Activated CD4-positive, alpha-beta T cell treated with anti-CD3 and anti-CD28 coated beads, Interleukin-2, amount 50 U/mL, for 24 hours (primary cell): ENCODE measurements at places on chromosomes 4 and X.
A peak's percentile ranks its signal among the peaks of the same experiment; 100 is the strongest.

- DNase-seq, result no peak
Observed at GRCh38 chrX:37287741-37288444, 61.3 kb upstream of the PRRG1 start.

DNA sequence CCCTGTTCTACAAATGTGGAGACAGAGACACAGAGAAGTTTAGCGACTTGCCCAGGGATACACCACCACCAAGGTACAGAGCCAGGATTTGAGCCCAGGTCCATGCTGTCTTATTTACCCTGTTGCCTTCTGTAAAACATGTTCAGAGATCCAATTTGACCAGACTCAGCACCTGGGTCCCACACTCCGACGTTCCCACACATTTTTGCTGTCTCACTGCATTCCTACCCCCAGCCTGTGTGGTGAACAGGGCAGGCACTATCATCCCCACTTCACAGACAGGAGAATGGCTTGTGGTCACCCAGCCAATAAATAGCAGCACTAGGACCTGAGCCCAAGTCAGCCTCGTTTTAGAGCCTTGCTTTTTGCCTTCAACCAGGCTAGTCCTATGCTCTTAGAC, 102.8 kb downstream of the PJA1 start:
- DNase-seq, result no peak

GRCh38 chrX:153861151-153861550, 24.8 kb downstream of the L1CAM start:
- DNase-seq, result no peak

DNA sequence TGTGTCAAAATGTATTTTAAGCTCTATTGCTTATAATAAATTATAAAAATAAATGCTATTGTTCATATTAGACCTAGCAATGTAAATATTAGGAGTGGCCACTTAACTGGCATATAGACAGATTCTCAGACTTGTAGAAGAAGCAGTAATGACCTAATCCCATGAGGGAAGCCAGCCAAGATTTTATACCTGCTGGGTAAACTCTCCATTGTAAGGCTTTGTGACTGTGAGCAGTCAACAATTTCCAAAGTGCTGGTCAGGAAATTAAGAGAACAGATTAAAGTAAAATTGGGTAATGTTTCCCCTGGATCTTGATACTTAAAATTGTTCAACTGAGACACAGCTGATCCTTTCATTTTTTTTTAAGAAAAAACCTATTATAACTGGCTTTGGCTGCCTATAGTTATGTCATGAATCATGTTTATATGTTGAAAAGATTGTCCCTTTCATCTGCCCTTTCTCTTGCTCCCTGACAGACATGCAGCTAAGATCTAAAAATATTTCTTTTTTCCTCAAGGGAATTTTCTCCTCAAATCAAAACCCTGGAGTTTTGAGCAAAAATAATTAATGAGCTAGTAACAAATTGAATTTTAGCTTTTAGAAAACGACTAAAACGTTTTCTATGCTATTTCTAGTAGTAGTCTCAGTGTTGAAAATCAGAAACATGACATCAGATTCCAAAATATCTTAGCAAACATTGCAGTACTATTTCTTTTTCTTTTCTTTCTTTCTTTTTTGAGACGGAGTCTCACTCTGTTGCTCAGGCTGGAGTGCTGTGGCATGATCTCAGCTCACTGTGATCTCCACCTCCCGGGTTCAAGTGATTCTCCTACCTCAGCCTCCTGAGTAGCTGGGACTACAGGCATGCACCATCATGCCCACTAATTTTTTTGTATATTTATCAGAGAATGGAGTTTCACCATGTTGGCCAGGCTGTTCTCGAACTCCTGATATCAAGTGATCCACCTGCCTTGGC, 77.9 kb downstream of the ADGRL3 start:
- DNase-seq, result no peak

- no peak for DNase-seq
Observed at GRCh38 chrX:107654566-107654871, 26.2 kb downstream of the PRPS1 start.

DNA sequence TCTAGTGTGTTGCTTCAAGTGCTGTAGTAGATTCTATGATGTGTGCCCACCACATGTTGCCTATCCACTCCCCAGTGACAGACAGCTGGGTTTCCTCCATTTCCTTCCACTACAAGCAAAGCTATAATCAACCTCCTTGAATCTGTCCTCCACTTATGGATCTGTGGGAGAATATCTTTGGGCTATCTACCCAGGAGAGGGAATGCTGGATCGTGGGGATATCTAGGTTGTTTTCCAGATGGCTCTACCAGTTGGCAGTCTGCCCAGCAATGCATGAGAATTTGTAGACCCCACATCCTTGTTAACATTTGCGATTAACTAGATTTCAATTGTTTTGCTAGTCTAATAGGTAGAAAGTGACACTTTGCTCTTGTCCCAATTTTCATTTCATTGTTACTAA, 10.3 kb downstream of the NMU start:
- no peak for DNase-seq

DNA sequence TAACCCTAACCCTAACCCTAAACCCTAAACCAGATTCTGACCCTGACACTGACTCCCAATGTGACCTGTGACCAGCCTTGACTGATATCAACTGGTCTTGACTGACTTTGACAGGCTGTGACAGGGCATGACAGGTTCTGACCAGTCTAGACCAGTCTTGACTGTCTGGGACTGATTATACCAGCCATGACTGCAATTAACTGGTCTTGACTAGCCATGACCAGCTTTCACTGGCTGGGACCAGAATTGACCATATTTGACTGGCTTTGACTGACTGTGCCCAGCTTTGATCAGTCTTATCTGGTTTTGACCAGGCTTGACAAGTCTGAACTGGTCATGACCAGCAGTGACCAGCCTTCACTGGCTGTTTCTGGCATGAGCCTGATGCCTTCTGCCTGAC, 95.5 kb downstream of the BMP15 start:
- DNase-seq, result no peak

GRCh38 chr4:42627885-42628646, 28.8 kb downstream of the ATP8A1 start:
- peak; percentile 30 for DNase-seq

GRCh38 chrX:25754399-25754798, 383.7 kb upstream of the MAGEB18 start:
- no peak for DNase-seq

GRCh38 chr4:101136373-101137370, 210.7 kb downstream of the PPP3CA start:
- no peak for DNase-seq

- DNase-seq, result no peak
Observed at GRCh38 chr4:88163336-88163735, 4.9 kb upstream of the ABCG2 start.

GRCh38 chrX:43504394-43504793, 151.7 kb upstream of the MAOA start:
- no peak for DNase-seq

- no peak for DNase-seq
Observed at GRCh38 chr4:30537456-30537855, 182.7 kb upstream of the PCDH7 start.

DNA sequence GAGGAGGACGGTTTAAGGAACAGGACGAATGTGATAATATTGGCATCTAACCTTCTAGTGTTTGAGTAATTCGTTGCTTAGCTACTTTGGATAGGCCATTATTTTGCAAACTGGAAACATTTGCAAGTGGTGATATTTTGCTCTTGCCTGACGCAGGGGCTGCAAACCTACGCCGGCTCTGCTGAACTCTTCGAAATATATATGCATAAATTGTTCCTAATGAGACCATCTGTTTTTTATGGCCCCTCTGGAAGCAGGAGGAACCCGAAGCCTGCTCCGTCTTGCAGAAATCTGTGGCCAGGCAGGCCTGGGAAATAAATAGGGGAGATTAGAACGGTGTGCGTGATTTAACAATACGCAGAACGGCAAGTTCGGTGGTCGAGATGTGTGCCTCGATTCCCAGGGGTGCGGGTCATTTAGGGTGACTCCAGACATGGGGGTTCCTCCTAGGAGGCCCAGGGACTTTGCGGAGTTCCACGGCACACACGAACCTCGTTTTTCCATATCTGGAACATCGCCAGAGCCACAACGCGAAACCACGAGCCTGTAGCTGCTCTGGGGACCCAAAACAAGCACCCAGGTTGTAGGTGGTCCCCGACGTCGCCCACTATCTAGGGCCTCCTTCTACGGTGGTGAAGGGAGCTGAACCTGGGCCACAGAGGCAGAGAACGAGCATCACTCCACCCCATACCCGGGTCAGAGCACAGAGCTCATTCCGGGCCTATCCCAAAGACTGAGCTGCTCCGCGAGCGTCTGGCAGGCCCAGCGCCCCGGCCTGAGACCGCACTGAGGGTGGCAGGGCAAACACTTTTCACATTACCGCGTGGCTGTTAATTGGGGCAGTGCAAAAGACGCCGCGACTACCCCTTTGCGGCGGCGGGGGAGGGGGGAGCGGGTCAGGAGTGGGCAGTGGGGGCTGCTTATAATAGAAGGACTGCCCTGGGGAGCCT, 89.7 kb downstream of the BCOR start:
- no peak for DNase-seq

DNA sequence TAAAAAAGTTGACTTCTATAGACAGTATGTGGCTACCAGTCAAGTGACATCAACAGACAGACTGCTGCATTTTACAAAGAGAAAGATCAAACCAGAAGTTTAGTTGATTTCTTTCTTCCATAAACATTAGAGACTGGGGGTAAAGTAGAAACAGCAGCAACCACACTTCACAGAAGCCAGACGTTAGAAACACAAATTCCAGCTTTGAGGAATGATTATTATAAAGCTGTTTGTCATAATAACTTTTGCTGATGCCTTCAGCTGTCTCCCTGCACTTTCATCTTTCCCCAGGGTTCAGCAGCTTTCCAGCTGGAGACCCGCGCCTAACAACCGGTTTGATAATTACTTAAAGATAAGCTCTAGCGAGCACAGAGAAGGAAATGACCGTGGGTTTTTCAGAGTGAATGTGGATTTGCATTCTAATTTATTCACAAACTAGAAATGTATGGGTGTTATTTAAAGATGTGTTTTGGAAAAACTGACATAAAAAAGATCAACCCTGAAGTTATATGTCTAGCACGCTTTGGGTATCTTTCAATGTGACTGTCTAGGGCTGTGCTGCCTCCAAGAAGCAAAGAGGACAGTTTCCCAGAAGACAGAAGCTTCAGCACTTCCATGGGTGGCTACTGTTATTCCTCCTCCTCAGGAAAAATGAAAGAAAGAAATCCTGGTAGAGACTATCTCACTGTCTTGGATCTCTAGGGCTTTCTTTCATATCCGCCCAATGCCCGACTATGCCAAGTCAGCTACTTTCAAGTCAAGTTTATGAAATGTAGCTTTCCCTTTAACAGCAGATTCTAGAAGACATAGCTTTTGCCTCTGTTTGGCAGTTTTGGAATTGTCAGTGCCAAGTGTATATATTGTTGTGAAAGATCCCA, 15.0 kb upstream of the ENAM start:
- no peak for DNase-seq

DNA sequence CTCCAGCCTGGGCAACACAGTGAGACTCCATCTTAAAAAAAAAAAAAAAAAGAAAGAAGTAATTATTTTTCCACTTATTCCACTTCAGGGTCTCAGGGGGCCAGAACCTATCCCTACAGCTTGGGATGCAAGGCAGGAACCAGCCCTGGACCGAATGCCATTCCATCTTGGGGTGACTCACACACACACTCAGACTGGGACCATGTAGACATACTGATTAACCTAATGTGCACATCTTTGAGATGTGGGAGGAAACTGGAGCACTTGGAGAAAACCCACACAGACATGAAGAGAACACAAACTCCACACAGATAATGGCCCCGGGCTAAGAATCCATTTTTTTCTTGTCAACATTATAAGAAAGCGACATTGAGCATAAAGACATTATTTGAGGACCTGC, 132.5 kb downstream of the PTTG2 start:
- DNase-seq, result no peak

DNA sequence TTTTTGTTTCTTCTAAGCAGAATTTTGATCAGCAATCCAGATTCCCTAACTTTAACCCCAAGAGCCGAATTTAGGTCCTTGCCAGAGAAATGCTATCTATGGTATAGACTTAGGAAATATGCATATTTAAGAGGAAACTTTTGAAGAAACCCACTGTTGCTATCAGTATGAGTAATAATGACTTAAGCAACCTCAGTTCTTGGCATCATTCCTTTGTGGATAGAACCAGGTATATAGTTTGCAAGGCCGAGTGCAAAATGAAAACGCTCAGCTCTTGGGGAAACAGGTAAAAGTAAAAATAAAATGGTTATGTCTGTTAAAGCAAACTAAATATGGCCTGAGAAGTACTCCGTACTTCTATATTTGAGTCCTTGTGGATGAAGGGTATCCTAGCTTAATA, 78.1 kb downstream of the ARSF start:
- no peak for DNase-seq

GRCh38 chr4:80322716-80323115, 12.8 kb upstream of the CFAP299 start:
- DNase-seq, result no peak

DNA sequence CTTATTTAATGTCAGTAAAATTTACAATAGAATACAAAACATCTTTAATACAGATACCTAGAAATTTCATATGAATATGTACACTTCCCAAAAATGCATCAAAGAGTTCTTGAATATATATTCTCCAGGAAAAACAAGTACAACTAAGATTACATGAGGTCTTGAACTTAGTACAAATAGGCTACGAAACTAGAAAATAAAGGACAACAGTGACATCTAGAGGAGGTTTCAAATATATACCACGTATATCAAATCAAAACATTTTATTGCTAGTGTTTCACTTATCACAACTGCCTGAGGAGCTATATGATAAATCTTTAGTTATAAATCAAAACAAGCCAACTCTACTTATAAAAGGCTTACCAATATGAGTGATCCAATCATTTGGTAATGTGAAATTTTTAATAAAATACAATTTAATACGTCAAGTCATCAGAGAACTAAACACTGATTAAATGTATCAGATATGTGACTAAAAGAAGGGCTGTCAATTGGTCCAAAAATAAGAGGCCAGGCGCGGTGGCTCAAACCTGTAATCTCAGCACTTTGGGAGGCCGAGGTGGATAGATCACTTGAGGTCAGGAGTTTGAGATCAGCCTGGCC, 36.6 kb downstream of the ANAPC10 start:
- no peak for DNase-seq

DNA sequence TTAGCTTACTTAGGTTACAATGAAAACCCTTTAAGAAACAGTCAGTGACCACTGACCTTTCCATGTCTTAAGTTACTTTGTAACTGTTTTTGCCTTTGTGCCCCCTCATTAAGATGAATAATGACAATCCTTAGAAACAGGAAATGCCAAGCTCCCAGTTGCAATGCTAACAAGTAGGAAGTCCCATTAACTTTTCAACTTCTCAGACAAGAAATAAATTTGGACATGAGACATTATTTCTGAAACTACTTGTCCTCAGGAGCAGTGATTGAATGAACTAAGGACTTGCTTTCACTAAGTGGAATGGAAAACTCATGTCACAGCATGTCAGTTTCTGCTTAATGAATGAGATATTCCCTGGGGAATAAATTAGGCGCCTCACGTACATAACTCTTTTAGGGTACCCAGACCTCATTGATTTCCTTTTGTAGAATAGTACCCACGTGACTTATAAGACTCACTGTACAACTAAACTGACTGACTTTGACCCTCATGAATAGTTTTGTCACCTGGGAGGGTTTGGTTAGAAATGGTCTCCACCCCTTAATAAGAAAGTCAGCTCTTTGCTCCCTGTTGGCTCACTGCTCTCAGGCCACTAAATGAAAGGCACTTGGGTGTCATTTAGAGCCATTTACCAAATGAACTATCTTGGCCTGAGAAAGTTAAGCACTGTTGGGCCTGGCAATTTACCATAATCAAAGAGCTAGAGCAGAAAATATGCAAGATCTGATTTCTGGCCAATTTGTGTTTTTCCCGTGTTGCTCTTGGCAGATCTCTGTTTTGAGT, 383.9 kb downstream of the RPA4 start:
- DNase-seq, result no peak

GRCh38 chr4:38774181-38774955, 8.4 kb downstream of the TLR10 start:
- DNase-seq, result no peak
